ENCODE measurements at places on chromosomes 6 and 20.

- DNase-seq, result no peak
Measured at GRCh38 chr20:35301426-35301825, 9.2 kb upstream of the FAM83C start.

- DNase-seq, result peak; percentile 62
Measured at GRCh38 chr20:41221614-41222218, 84.4 kb downstream of the PLCG1 start.

GRCh38 chr20:31522731-31523130, 8.5 kb downstream of the HM13 start:
- no peak for DNase-seq

DNA sequence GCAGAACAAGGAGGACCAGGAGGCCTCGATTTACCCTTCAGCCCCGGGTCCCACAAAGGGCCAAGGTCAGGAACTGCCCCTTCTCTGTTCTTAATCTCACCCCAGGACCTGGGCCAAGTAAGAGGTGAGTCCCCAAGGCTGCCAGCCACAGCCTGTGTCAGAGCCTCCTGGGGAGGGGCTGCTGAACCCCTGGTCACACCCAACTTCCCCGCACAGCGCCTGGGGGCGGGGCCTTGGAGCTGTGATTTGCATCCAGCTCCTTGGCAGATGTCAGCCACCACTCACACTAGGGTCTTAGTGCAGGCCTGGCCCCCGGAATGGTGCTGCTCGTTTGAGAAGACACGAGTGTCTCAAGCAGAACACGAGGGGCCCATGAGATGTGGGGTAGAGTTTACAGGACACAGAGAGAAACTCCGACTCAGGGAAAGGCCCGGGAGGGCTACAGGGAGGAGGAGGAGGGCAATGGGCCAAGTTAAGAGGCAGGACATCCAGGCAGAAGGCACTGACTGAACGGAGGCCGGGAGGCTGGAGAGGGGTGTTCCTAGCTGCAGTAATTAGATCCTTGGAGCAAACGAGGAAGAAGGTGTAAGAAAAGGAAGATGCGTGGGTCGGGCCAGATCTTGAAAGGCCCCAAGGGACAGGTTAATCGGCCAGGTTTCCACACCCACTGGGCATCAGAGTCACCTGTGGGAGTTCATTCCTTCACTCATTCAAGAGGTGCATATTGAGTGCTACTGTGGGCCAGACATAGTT, 26.9 kb downstream of the ZBP1 start:
- DNase-seq, result no peak

- no peak for DNase-seq
Measured at GRCh38 chr6:55141611-55142010, 32.7 kb upstream of the HCRTR2 start.

GRCh38 chr6:130293800-130294199, 71.0 kb upstream of the SAMD3 start:
- DNase-seq, result no peak

DNA sequence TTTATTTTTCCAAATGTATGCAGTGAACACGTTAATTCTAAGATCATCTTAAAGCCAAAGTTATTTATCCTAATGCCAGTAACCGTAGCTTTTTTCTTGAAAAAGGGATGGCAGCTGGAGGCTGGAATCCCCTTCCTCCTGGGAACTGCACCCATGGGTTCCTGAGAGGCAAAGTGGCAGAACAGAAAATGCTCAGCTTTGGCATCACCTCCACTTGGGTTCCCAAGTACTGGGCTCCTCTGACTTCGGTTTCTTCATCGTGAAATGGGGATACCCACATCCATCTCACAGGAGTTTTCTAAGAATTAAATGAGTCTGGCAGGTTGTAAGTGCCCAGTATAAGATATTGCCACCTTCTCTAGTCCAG, 6.2 kb upstream of the DDX43 start:
- DNase-seq, result no peak

- DNase-seq, result no peak
Measured at GRCh38 chr6:46888578-46888977, 33.2 kb downstream of the ADGRF5 start.

- DNase-seq, result no peak
Measured at GRCh38 chr6:124917769-124918168, 44.5 kb upstream of the RNF217 start.

- DNase-seq, result no peak
Measured at GRCh38 chr20:60788070-60788469, 464.0 kb upstream of the CDH4 start.

- no peak for DNase-seq
Measured at GRCh38 chr20:64115171-64115911, 8.0 kb upstream of the NPBWR2 start.

DNA sequence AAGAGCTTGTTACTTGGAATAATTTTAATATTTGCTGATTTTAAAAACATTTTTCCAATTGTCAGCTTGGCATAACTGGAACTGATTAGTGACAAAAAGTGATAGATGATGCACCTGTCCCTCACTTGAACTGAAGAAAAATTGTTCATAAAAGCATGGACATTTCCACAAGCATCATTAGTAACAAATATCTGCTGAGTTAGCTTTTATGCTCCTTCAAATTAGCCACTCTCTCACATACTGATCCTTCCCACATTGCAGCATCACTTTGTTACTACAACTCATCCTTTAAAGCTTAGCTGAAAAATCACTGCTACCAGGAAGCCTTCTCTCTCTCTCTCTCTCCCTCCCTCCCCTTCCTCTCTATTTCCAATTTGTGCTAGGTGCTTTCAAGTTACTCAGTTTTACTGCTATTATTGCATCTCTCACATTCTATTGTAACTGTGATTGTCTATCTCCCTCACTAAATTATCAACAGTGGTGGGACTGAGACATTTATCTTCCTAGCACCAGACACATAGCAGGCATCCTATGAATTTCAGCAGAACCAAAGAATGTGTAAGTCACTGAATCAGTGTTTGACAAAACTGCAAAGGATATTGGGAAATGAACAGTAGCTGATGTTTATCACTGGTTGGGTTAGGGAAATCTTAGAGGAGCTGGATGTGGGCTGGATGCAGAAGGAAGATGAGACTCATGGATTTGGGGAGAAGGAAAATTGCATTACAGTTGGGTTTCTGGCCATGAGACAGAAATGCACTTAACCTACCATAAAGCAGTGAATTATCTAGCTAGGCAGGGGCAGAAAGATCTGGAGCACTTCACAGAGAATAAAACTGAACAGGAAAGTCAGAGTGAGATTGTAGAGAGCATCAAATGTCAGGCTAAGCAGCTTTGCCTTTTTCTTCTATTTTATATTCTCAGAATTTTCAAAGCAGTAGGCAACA, 128.4 kb upstream of the PLN start:
- DNase-seq, result no peak

DNA sequence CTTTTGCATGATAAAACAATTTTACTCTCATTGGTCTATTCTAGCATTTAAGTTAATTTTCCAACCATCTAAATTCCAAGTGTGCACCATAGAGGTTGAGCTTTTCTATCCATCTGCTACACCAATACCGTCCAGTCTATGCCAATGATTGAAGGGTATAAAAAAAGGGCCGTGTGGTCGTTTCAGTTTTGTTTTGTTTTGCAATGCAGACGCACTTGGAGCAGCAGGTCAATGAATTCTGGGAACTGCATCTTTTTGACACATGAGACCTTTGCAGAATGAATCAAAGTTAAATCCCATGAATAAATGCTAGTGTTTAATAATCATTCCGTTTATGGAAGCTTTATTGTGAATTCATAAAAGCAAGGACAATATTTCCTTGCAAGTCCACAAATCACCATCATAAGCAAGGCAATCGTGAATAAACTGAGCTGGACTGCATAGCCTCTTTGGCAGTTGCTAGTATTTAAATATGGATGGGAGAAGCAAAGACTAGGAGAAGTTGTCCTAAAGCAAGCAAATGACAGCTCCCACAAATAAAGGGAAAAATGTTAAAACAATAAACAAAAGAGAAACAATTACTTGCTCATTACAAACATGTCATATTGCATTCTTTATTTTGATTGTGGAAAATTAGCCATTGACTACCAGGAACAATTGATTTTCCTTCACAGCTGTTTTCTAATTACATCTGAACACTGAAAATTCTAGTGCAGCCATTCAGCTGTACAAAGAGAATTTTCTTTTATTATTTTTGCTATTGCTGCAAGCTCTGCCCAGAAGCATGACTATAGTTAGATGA, 649.7 kb upstream of the GJE1 start:
- DNase-seq, result no peak

DNA sequence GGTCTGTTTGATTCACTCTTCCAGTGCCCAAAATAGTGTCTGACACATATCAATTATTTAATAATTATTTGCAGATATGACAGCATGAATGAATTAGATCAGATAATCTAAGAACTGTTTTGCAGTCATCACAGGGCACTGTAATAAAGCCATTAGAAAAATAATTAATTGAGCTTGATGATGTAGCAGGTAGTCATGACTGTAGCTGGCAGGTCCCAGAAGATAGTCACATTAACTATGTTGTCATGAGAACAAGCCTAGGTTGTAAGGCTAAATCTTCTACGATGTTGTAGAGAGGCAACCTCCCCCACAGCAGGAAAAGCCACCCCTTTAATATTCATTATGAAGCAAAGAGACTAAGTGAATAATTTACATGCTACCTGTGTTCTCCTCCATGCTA, 243.9 kb upstream of the SPTLC3 start:
- no peak for DNase-seq

DNA sequence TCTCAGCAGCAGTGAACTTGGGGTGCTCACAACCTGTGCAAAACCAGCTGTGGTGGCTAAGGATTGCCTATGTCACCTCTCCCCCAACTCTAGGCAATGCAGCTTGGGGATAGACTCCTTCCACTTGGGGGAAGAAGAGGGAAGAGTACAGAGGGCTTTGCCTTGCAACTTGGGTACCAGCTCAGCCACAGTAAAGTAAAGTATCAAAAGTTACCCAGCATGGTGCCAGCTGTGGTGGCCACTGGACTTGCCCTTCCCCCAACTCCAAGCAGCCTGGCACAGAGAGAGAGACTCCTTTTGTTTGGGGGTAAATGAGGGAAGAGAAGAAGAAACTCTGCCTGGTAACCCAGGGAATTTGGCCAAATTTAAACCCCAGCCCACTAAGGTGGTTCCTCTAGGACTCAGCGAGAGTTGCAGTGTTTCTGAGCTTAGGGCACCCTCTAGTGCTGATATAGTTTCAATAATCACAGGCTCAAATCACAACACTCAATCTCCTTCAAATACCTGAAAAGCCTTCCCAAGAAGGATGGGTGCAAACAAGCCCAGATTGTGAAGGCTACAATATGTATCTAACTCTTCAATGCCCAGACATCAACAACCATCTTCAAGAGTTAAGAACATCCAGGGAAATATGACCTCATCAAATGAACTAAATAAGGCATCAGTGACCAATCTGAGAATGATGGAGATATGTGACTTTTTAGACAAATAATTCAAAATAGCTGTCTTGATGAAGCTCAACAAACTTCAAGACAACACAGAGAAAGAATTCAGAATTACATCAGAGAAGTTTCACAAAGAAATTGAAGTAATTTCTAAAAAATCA, 7.6 kb upstream of the DEFB129 start:
- no peak for DNase-seq

DNA sequence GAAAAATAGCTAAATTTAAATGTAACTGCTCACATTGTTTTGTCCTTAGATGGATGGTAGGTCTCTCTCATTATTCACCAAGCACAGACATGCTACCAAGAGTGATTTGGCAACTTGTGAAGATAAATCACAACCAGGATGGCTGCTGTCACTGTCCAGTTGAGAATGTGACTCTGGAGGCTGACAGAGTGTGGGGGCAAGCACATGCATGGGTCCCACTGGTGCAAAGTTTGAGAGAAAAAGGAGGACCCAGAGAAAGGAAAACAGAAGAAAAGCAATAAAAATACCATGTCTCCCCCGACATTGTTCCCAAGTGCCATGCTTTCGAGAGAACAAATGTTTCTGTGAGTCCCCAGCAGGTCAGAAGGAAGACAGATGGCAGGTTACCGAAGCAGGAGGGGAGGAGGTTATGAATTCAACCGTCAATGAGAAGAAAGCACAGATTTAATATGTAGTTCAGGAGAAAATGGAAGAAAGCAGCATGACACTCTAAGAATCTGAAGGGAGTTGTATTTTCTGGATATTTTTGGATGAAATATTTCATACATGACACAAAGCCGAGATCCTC, 73.0 kb upstream of the TSHZ2 start:
- no peak for DNase-seq

DNA sequence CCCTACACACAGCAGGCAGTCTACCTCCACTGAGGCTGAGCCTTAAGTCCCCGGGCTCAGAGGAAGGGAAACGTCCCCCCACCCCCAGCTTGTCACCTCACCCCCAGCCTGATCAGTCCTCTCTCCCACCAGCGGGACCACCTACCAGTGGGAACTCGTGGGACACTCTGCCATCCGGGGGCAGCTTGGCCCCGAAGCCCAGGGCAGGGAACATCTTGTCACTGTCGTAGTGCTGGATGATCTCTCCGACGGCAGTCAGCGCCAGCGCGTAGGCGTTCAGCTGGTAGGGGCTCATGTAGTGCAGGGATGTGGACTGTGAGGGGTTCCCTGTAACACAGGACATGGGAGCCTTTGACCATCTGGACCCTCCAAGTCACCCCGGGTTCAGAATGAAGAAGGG, 48.6 kb downstream of the RAB44 start:
- no peak for DNase-seq

DNA sequence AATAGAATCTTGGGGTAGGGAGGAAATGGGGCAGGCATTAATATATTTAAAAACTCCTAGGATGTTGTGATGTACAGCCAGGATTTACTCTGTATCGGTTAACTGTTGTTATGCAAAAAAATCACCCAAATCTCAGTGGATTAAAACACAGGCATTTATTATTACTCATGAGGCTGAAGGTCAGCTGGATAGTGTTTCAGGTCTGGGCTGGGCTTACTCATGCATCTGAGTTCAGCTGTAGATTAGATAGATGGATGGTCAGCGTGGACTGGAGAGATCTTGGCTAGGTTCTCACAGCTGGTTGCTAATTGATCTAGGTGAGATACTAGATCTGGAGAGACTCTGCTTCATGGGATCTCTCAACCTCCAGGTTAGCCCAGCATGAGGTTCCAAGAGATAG, 131.4 kb downstream of the BTBD3 start:
- DNase-seq, result no peak

GRCh38 chr20:48015943-48016723, 230.9 kb upstream of the SULF2 start:
- DNase-seq, result no peak

GRCh38 chr20:61464307-61465303, 212.5 kb downstream of the CDH4 start:
- DNase-seq, result no peak

DNA sequence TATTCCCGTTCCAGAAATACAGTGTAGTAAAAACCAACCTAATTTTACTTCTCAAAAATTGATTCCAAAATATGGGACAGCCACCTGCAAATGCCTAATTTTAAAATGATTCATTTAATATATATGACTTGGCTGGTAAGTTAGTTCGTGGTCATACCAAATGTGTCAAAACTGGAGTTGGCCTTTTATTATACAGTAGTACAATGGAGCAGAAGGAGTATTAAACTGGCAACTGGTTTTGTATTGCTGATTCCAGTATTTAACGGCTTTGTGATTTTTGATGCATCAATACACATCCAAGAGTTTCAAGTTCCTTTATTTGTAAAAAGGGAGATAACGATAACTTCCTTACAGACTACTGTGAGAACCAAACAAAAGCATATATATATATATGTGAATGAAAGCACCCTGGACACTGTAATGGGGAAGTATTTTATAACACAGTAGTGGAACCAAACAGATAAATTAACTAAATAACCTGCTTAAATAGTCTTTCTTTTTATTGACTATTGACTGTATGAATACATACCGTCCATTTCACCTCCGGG, 24.8 kb downstream of the SAMHD1 start:
- DNase-seq, result no peak

Measured in amygdala (tissue), 56 donors.